ENCODE measurements at places on chromosomes 11 and 22. TPM values are rescaled to one million over a fixed set of nuclear protein-coding genes. Genes with fewer than 3 reads are reported as not detected.

GRCh38 chr11:109892321-109892794 lies 200.8 kb upstream of the ZC3H12C start:
- no peak overlapping the region for H3K27ac ChIP-seq
- no peaks in the 10 kb centered on the region for H3K27me3 ChIP-seq
- DNase-seq, result no peak
- H3K36me3 ChIP-seq, result no peaks in the 10 kb centered on the region
- H3K4me1 ChIP-seq, result no peaks in the 10 kb centered on the region

DNA sequence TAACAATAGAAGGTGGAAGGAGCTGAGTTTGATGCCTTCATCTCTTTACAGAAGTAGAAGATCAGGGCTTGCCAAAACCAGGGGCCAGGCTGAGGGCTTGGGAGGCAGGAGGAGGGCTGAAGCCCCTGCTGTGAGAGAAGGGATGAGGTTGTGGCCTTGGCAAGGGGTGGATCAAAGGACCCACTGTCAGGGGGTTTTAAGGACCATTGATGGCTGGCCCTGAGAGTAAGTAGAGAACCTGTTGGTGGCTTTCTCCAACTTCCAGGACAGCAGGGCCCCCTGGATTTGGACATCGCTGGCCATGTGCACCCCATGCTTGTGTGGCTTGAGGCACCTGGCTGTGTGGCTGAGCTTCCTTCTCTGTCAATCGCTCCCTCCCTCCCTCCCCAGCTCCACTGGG lies 927.7 kb downstream of the TBC1D22A start:
- H3K27me3 ChIP-seq, result no peaks in the 10 kb centered on the region
- H3K4me1 ChIP-seq, result no peaks in the 10 kb centered on the region
- H3K27ac ChIP-seq, result no peak overlapping the region
- no peak overlapping the region for H3K4me3 ChIP-seq
- no peak for DNase-seq

- no peak overlapping the region for H3K4me3 ChIP-seq
- no peaks in the 10 kb centered on the region for H3K4me1 ChIP-seq
- H3K27me3 ChIP-seq, result no peaks in the 10 kb centered on the region
- no peak for DNase-seq
- no peaks in the 10 kb centered on the region for H3K36me3 ChIP-seq
- no peak overlapping the region for H3K27ac ChIP-seq
These were observed 46.6 kb downstream of the KCNC1 start for GRCh38 chr11:17781221-17781620.

The OR52I2 gene
- 0.31 TPM for total RNA-seq

The MS4A6A gene
- total RNA-seq, result 21.6 TPM

DNA sequence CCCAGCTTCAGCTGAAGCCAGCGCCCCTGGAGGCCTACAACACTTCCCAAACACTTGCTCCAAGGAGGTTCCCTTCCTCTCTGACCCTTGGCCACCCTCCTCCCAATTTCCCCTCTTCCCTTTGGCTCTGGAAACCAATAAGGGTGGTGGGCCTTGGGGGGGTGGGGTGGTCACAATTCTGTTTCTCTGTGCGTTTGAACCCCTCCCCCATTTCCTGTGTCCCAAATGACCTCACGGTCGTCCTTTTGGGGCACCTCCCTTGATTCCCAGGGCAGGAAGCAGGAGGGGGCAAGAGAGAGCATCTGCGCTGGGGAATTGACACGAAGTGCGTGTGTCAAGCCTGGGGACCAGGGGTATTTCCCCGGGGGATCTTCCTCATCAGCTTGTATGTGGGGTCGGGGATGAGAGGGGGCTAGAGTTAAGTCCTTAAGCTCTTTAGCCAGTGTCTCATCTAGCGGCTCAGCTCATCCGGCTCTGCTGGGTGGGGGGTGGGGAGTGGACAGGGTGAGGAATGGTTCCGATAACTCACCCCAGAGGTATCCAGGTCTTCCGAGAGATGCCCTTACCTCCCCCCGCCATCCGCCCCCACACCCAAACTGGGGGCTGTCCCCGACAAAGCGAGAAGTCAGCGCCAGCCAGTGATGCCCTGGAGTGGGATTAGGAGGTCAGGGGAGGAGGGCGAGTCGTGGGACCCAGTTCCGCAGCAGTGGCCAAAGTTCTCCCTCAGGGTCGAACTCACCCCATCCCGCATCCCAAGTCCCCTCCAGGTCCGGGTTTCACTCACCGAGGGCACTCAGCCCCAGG lies 587 bp downstream of the ESAM start:
- peak overlapping the region; percentile 43 for H3K4me3 ChIP-seq
- peak overlapping the region; percentile 66 for H3K27ac ChIP-seq
- peaks cover 22% of the 10 kb centered on the region for H3K4me1 ChIP-seq
- DNase-seq, result no peak
- no peaks in the 10 kb centered on the region for H3K36me3 ChIP-seq

The SCGB1C1 gene
- total RNA-seq, result not detected

GRCh38 chr11:73055655-73056354 lies 86.3 kb downstream of the FCHSD2 start:
- no peaks in the 10 kb centered on the region for H3K27me3 ChIP-seq
- no peaks in the 10 kb centered on the region for H3K36me3 ChIP-seq
- DNase-seq, result no peak
- H3K27ac ChIP-seq, result no peak overlapping the region

The MOGAT2 gene
- 0.31 TPM for total RNA-seq

GRCh38 chr22:29697853-29698598 lies 21.8 kb upstream of the CABP7 start:
- no peaks in the 10 kb centered on the region for H3K36me3 ChIP-seq
- H3K4me3 ChIP-seq, result no peak overlapping the region
- peaks cover 18% of the 10 kb centered on the region for H3K4me1 ChIP-seq
- DNase-seq, result no peak

- DNase-seq, result no peak
- no peaks in the 10 kb centered on the region for H3K27me3 ChIP-seq
- H3K4me3 ChIP-seq, result no peak overlapping the region
These were observed 100.2 kb upstream of the ANO1 start for GRCh38 chr11:69977951-69978350.

GRCh38 chr11:116730601-116731000 lies 42.2 kb downstream of the BUD13 start:
- H3K27ac ChIP-seq, result no peak overlapping the region
- no peak overlapping the region for H3K4me3 ChIP-seq
- H3K27me3 ChIP-seq, result no peaks in the 10 kb centered on the region
- no peaks in the 10 kb centered on the region for H3K36me3 ChIP-seq
- no peak for DNase-seq

The KRTAP5-11 gene
- not detected for total RNA-seq

GRCh38 chr11:4713241-4713640 lies 8.7 kb downstream of the MMP26 start:
- no peak overlapping the region for H3K27ac ChIP-seq
- H3K27me3 ChIP-seq, result no peaks in the 10 kb centered on the region
- H3K36me3 ChIP-seq, result no peaks in the 10 kb centered on the region
- H3K4me3 ChIP-seq, result no peak overlapping the region
- no peaks in the 10 kb centered on the region for H3K4me1 ChIP-seq

The SMC1B gene
- 24.7 TPM for total RNA-seq

DNA sequence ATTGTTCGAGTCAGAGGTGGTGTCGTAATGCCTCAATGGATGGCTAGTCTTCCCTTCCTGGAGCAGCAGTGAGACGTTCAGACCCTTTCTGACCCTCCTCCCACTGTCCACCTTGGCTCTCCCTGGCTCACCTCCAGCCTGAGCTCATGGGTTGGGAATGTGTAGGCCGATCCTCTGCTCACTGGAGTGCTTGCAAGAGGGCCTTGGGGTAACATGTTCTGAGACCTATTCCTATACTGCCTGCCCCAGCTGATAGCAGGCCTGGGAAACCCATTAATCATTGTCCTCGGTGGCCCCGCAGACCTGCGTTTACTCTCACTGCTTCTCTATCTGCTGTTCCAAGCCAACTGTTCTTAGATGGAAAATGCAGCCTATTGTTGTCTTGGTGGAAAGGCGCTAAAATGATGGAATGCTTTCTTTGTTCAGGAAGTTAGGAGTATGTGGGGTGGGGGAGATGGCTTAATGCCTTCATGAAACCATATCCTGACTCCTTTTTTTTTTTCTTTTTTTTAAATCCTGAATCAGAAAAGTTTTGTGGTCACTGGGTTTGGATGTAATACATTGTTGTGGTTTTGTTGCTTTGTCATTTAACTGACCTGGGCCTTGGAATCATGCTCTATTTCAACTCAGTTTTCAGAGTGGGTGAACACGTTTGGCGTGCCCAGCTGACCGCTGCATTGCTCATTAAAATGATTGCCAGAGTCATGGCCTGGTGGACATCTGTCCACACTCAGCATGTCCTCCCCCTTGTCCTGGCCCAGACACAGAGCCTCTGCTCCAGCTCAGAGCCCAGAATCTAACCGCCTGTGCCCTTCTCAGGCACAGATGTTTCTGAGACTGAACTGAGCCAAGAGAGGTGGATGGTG lies 72.5 kb downstream of the MICAL2 start:
- no peaks in the 10 kb centered on the region for H3K36me3 ChIP-seq
- H3K27ac ChIP-seq, result peak overlapping the region; percentile 65
- no peak overlapping the region for H3K4me3 ChIP-seq
- no peaks in the 10 kb centered on the region for H3K27me3 ChIP-seq

- no peaks in the 10 kb centered on the region for H3K4me1 ChIP-seq
- DNase-seq, result no peak
- H3K27me3 ChIP-seq, result no peaks in the 10 kb centered on the region
- no peak overlapping the region for H3K4me3 ChIP-seq
- no peak overlapping the region for H3K27ac ChIP-seq
- H3K36me3 ChIP-seq, result no peaks in the 10 kb centered on the region
These were observed 53.2 kb upstream of the MTNR1B start for GRCh38 chr11:92916299-92916698.

The KRTAP5-2 gene
- not detected for total RNA-seq

- H3K27me3 ChIP-seq, result no peaks in the 10 kb centered on the region
- no peak overlapping the region for H3K27ac ChIP-seq
- DNase-seq, result no peak
These were observed 1.7 kb upstream of the DIXDC1 start for GRCh38 chr11:111935317-111936039.

DNA sequence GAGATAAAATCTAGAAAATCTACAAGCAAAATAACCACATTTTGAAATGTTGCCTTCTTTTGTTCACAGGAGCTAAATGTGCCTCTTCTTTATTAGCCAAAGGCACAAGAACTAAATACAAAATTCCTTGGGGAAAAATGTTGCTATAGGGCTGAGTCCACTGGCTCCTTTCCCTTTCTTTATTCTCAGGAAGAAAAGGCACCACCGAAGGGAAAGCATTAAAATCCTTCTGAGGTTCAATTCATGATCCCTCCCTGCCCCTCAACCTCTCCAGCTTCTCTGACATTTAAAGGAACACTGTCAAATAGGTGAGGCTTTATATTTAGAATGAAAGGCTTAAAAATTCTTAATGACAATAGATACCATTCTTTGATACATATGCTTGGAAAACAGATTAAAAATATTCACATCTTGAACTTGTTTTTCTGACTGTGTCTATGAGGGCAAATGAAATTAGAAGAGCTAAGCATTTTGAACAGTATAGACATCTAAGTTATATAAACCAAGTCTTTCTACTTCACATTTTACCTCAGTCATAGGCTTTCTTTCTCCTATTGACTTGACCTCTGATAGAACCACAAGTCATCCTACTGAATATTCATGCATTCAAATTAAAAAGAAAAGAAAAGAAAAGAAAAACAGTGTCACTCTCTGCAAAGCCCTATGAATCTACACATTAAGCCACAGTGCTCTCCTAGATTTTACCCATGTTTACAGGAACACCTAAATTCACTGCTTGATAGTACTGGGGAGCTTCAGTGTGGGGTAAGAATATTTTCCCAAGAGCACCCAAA lies 148.2 kb downstream of the MAML2 start:
- no peaks in the 10 kb centered on the region for H3K27me3 ChIP-seq
- no peak overlapping the region for H3K4me3 ChIP-seq
- no peak overlapping the region for H3K27ac ChIP-seq
- H3K4me1 ChIP-seq, result peaks cover 18% of the 10 kb centered on the region
- DNase-seq, result no peak

The CLTCL1 gene
- total RNA-seq, result 46.6 TPM

The SAA4 gene
- total RNA-seq, result not detected

The PYGM gene
- total RNA-seq, result 12.1 TPM

DNA sequence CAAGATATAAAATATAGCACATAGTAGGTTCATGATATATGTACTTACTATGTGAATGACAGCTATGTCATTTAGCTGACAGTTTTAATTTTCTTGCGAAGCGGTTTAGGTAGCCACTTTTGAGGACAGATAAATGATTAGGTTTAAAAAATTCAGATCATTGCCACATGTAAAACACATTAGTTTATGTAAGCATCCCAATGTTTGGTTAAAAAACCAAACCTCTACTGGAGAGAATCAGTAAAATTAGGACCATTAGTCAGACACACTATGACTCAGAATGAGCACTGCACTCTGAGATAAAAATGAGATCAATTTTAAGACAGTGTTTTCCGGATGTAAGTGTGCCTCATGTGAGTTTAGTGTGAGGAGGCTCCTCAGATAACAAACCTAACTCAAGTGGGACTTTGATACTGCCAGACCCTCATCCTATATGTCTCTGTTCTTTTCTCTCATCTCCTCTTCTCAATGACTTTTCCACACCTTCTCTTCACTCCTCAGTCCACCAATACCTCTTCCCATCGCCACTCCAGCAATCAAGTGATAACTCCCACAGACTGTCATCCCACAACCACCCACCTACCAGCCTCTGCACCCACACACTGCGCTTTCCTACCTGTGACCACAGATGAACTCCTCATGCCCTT lies 6.8 kb upstream of the OR2AT4 start:
- no peaks in the 10 kb centered on the region for H3K36me3 ChIP-seq
- H3K4me3 ChIP-seq, result no peak overlapping the region
- no peak overlapping the region for H3K27ac ChIP-seq
- H3K4me1 ChIP-seq, result no peaks in the 10 kb centered on the region
- no peaks in the 10 kb centered on the region for H3K27me3 ChIP-seq
- no peak for DNase-seq

GRCh38 chr11:41720761-41721160 lies 261.3 kb upstream of the LRRC4C start:
- no peak for DNase-seq
- no peak overlapping the region for H3K27ac ChIP-seq
- no peaks in the 10 kb centered on the region for H3K36me3 ChIP-seq
- H3K4me1 ChIP-seq, result no peaks in the 10 kb centered on the region

DNA sequence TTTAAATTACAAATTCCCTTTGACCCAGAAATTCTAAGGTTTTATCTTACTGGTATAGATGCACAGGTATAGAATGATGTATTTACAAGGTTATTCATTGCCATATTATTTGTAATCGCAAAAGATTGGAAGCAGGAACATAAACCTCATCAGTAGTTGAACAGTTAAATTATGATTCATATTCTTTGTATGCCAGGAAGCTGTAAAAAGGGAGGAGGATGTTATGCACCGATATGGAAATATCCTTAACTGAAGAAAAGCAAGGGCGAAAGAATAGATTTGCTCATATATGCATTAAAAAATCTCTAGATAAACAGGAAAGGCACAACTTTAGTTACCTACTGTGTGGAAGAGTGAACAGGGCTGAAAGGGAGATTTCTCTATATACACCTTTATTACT lies 36.7 kb downstream of the PPFIA1 start:
- no peaks in the 10 kb centered on the region for H3K4me1 ChIP-seq
- no peaks in the 10 kb centered on the region for H3K27me3 ChIP-seq
- H3K27ac ChIP-seq, result no peak overlapping the region
- no peak overlapping the region for H3K4me3 ChIP-seq
- DNase-seq, result no peak

GRCh38 chr11:114377612-114378267 lies 22.6 kb downstream of the C11orf71 start:
- no peaks in the 10 kb centered on the region for H3K27me3 ChIP-seq
- no peak overlapping the region for H3K4me3 ChIP-seq
- no peak overlapping the region for H3K27ac ChIP-seq
- no peaks in the 10 kb centered on the region for H3K36me3 ChIP-seq
- no peaks in the 10 kb centered on the region for H3K4me1 ChIP-seq

GRCh38 chr11:68678031-68678441 lies 6.3 kb upstream of the GAL start:
- no peaks in the 10 kb centered on the region for H3K36me3 ChIP-seq
- H3K27me3 ChIP-seq, result no peaks in the 10 kb centered on the region
- DNase-seq, result no peak
- no peak overlapping the region for H3K4me3 ChIP-seq
- H3K27ac ChIP-seq, result no peak overlapping the region
- H3K4me1 ChIP-seq, result no peaks in the 10 kb centered on the region

The TRIM6 gene
- 10.6 TPM for total RNA-seq

Data from testis (tissue), 5 donors.